ENCODE measurements at places on chromosomes 1 and 21.

DNA sequence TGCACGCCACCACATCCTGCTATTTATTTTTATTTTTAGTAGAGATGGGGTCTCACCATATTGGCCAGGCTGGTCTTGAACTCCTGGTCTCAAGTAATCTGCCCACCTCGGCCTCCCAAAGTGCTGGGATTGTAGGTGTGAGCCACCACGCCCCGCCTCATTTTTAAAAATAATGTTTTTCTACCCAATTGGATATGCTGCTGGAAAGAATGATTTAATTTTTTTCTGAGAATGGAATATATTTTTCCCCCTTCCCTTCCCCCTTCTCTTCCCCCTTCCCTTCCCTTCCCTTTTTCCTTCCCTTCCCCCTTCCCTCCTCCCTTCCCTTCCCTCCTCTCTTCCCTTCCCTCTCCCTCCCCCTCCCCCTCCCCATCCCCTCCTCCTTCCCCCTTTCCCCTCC is 17.7 kb upstream of the HMGN1 start:
- DNase-seq: no peak

GRCh38 chr1:232923739-232924386 is 26.5 kb upstream of the NTPCR start:
- no peak for DNase-seq

GRCh38 chr1:210292231-210292871 is 36.4 kb upstream of the HHAT start:
- DNase-seq: no peak

DNA sequence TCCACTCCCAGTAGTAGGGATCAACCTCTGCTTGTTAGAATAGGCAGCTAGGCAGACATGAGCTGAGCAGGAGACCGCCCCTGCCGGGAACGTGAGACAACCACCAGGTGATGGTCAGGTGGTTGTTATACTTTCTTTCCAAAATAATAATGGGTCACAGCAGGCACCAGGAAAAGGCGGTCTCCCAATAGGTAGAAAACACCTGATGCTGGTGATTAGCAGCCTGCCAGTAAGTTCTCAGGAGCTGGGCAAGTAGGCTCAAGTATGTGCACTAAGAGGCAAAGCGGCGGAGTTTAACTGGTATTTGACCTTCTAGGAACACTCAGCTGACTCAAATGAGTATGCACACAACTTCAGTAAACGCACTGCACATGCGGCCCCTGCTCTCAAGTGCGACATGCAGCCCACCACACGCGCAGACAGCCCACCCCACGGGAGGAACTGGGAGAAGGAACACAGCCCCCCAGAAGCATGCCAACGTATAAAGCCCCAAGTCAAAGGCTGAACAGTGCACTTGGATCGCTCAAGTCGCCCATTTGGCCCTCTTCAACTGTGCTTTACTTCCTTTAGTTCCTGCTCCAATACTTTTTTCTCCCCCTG is 80.0 kb downstream of the DESI2 start:
- DNase-seq: no peak

DNA sequence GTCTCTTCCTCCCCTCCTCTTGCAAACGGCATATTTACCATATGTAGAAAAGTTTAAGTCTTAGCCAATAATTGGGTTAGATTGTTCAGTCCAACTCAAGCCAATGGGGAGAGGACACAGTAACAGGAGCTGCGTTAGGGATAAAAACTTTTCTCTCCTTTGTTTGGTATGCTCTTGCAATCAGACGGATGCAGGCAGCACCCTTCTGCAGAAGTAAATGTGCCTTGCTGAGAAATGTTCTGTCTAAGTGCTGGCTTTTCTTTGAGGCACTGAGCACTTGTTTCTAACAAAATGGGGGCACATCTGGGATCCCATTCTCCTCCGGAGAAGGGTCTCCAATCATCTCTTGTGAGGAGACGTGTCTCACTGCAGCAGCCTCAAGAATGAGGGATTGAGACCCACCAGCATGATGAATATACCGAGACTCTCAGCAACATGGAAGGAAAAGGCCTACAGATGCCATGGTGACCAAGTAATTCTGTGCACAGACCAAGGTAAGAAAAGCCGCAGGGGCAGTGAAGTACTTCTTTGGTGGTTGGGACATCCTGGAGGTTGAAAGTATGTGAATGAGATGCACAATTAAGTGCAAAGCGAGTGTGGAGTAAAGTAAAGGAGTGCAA is 20.7 kb upstream of the GNG4 start:
- no peak for DNase-seq

GRCh38 chr1:207807690-207808321 is 56.0 kb downstream of the CD46 start:
- DNase-seq: no peak

- no peak for DNase-seq
Measured at GRCh38 chr1:61951731-61952580, 209.7 kb downstream of the PATJ start.

GRCh38 chr1:97507863-97508262 is 413.0 kb downstream of the DPYD start:
- DNase-seq: no peak

- DNase-seq: no peak
Measured at GRCh38 chr1:13494025-13494424, 19.8 kb downstream of the LRRC38 start.

DNA sequence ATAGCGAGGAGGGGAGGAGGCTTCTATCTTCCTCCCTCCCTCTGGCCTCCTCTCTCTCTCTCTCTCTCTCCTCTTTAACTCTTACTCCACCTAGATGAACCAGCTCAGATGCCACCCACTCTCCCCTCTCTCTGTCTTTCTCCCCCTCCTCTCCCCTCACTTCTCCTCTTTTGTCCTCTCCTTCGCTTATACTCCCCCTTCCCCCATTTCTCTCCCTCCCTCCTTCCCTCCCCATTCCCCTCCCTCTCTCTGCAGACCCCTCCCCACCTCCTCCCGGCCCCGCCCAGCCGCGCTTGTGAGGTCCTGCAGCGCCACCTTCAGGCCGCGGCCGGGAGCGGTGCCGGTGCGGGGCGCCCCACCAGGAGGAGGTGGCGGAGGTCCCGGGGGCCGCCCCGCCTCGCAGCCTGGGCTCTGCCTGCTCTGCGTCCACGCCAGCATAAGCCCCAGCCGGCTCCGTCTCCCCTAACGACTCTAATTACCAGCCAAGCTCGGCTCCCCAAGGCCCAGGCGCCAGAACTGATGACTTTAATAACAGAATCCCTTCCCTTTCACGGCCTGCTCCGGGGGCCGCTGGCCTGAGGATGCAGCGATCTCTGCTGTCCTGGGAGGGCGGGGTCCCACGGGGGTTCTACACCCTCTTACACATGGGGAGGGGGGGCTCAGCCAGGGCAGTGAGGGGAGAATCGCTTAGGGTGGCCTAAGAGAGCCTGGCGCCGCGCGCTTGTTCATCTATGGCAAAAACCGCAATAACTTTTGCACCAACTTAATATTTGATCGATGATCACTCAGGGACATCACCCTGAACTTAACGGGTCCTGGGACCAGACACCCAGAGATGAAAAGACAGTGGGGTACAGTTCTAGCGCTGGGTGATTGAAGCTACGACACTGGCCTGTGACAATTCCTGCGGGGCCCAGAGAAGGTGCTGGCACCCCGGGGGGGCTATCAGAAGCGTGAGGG is 637.3 kb downstream of the MATN1 start:
- DNase-seq: no peak

- DNase-seq: no peak
Measured at GRCh38 chr1:205491794-205492193, 12.7 kb upstream of the CDK18 start.

GRCh38 chr1:231252336-231252735 is 11.3 kb downstream of the GNPAT start:
- no peak for DNase-seq

DNA sequence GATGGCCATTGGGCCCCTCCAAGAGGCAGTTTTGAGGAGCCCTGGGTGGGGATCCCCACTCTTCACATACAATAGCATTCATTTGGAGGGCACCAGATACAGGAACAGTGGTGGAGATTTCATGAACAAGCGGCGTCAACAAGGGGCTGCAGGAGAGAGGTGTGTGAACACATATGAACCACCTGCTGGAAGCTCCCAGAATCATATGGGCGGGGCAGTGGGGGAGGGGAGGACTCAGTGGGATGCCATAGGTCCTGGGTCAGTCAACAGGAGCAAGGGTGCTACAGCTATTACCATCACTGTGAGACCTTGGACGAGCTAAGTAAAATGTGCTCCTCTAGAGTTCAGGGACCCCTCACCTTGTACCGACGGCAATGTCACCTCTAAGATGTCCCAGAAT is 100.4 kb upstream of the IRF2BP2 start:
- no peak for DNase-seq

DNA sequence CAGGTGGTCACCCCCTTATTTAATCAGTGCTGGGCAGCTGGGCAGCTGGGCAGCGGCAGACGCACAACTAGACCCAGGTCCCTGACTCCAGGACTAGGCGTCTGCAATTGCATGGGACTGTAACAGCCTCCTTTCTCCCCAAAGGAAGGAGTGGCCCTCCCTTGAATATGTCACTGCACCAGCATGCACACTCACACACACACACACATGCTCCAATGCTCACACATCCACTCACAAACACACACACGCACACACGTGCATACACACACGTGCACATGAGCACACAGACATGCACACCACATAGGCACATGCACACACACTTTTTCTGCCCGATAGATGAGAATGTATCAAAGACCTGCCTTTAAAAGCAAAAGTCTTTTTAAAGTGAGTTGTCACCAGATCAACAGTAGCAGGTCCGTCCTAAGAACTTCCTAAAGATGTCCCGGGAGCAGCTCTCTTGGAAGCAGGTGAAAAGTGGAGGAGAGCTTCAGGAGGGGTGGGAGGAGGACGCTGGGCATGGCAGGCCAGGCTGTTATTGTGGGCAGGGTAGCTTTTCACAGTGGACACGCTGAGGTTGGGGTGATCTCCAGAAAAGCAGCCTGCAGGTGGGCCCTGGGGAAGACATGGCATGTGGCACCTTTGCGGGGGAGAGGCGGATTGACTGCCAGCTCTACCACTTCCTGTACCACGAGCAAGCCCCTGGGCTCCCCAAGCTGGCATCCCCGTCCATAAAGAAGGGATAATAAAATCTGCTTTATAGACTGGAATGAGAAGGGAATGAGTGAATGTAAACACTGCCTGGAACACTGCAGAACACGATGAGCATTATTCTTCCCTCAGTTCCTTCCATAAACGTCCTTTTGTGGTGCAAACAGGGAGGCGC is 1.7 kb downstream of the PDE9A start:
- DNase-seq: no peak

- DNase-seq: no peak
Measured at GRCh38 chr1:215416497-215416896, 150.6 kb upstream of the KCTD3 start.

DNA sequence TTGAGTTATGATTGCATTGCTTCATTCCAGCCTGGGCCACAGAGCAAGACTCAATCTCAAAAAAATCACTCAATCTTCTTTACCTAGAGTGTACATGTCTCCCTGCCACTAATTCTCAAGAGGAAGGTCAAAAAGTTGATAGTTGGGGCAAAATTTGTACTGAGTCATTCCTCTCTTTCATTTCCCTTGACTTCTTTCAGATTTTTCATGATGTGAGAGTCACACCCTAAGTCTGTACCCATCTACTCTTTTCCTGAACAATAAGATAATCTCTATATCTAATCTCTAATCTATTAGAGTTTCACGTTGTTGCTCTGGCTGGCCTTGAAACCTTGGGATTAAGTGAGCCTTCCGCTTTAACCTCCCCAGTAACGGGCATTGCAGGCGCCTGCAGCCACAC is 1.1 kb upstream of the BRDT start:
- no peak for DNase-seq
